ENCODE measurements at places on chromosomes 2 and 18.

- DNase-seq: peak; percentile 85
Observed at GRCh38 chr2:43531251-43531650, 64.6 kb downstream of the THADA start.

DNA sequence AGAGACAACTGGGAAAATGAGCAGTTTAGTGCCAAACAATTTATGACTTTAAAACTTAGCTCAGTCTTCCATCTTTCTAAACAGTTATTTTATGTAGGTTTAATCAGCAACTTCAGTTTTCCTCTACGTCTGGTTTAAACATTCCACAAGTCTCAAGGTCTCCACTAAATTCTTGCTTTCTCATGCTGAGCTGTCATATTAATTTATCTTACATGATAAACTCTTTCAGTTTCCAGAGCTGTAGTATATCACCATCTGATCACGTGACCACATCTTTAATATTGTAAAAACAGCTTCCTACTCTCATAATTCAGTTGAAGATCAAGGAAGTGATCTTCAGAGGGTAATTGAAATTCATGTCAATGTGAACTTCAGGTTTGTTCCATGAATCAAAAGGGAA, 158.6 kb downstream of the ZNF804A start:
- no peak for DNase-seq

- no peak for DNase-seq
Observed at GRCh38 chr2:38700881-38701458, 35.1 kb downstream of the GALM start.

DNA sequence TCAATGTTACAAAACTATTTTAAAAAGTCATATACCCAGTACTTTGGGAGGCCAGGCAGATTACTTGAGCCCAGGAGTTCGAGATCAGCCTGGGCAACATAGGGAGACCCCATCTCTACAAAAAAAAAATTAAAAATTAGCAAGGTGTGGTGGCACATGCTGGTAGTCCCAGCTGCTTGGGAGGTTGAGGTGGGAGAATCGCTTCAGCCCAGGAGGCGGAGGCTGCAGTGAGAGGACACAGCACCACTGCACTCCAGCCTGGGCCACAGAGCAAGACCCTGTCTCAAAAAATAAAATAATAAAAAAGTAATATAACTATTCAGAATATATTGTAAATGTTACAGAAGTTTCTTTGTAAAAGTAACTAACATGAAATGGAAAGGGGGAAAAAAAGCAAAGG, 1.9 kb downstream of the PASK start:
- DNase-seq: no peak

- DNase-seq: no peak
Observed at GRCh38 chr2:218827701-218828476, 3.7 kb downstream of the PRKAG3 start.

GRCh38 chr2:40455661-40456060, 3.8 kb upstream of the SLC8A1 start:
- DNase-seq: no peak

DNA sequence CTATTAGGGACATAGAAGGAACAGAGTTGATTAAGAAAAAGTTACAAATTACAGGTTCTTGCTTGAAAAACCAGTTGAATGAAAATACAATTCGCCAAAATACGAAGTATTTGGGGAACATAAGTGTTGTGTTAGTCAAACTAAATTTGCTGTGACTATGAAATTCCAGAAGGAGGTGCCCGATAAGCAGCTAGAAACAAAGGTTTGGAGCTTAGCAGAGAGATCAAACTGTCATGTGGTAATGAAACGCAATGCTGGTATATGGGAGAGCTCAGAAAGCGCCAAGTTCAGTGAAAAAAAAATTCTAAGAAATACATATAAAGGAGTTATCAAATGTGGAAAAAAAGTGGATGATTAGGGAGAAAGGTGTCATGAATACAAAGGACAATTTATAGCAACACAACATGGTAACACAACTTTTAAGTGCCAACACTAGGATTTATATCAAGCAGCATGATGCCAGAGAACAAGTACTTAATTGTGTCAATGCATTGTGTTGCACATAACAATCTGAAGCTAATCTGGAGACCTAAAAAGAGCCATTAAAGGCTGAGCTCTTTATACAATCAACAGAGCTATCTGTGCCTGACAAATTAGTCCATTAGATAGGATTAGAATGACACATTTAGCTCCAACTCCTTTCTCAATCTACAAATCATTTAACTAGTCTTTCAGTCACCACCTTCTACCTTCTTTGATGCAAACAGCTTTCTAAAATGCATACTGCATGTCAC, 31.2 kb downstream of the SMAD2 start:
- DNase-seq: peak; percentile 3
